ENCODE measurements at places on chromosomes 6 and 20.
A peak's percentile ranks its signal among the peaks of the same experiment; 100 is the strongest.

DNA sequence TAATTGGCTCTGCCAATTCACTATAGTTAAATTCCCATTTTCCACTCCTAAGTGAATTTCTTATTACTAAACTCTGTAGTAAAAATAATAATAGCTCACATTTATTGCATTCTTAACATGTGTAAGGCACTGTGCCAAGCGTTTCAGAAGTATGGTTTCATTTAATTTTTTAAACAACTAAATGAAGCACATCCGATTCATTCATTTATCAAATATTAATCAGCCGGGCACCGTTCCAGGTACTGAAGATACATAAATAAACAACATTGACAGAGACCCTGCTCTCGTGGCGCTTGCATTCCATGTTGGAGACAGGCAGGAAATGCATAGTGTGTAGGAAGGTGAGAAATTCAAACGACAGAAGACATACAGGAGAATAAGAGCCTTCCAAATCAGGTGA is 423.2 kb upstream of the JARID2 start:
- no peak for DNase-seq

DNA sequence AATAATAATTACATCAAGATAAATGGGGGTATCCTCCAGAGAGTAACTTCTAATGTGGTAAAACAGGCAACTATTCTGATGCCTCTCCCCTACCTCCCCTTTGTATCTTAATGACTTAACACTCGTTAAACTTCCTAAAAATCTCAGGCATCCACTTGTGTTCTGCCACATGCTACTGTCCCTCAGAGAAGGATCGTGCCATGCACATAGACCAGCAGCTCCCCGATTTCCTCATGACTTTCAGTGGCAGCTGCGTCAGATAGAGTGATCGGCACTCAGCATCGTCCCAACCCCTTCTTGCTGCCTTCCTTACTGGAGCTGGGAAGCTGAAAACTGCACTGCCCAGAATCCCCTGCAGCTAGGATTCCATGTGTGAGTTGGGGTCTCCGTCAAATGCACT is 32.1 kb downstream of the RIPOR2 start:
- no peak for DNase-seq

DNA sequence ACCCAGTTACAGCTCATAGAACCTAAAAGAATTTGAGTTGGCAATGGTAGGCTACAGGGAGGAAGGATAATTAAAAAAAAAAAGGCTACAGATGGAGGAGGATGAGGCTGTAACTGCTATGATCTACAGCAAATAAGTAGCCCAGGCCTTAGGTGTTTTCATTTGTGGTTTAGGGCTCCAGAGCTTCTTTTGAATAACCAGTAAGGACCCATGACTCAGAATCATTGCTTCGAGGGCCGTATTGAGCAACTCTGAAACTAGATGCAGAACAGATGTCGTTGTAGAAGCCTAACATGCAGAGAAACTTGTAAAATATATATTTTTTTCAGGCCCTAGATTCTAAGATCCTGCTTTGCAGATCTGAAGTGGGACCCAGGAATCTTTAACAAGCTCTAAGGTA is 19.0 kb upstream of the ASIP start:
- DNase-seq = peak; percentile 29

DNA sequence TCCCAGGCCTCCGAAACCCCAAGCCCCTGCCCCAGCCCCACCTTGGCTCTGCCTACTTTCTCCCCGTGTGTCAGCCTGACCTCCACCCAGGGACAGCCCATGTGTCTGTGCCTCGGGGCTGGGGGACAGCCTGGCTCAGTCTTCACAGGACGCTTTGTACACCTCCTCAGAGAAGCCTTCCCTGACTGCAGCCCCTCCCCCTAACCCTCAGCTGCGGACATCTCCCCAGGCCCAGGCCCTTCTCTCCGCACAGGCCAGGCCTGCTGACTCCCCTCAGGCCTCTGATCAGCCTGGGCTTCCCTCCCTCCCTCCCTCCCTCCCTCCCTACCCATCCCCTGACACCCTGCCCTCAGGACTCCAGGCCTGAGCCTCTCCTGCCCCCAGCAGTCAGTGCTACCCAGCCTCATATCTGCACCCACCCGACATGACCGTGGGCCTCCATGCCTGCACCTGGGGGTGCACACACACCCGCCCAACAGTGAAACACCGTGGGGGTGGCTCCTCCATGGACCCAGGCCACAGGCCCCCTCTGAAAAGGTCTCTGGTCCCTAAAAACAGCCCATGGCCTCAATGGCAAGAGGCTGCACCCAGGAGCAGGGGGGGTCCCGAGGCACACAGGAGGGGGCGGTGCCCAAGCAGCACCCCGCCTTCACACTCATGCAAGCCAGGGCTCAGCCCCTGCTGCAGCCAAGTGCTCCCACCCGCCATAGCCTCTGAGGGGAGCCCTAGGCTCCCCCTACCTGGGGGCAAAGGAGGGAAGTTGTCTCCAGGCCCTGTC is 12.9 kb downstream of the LAMA5 start:
- DNase-seq = no peak

DNA sequence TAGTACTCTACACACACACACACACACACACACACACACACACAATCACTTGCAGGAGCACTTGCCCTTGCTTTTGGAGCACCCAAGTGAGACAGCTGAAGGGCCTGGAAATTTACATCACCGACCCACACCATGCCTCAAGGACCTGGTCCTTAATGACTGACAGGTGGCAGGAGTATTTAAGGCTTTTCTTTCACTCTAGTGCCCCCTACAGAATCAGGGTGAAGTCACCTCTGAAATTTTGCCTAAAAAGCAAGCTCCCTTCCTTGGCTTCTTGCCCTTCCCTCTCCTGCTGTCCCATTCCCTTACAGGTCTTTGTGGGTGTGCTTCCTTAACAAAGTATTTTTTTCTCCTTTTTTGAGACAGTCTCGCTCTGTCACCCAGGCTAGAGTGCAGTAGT is 353.5 kb upstream of the IRAK1BP1 start:
- DNase-seq = no peak

Measured in activated CD4-positive, alpha-beta T cell treated with anti-CD3 and anti-CD28 coated beads for 36 hours (primary cell).